ENCODE measurements at places on chromosomes 1 and 21.

DNA sequence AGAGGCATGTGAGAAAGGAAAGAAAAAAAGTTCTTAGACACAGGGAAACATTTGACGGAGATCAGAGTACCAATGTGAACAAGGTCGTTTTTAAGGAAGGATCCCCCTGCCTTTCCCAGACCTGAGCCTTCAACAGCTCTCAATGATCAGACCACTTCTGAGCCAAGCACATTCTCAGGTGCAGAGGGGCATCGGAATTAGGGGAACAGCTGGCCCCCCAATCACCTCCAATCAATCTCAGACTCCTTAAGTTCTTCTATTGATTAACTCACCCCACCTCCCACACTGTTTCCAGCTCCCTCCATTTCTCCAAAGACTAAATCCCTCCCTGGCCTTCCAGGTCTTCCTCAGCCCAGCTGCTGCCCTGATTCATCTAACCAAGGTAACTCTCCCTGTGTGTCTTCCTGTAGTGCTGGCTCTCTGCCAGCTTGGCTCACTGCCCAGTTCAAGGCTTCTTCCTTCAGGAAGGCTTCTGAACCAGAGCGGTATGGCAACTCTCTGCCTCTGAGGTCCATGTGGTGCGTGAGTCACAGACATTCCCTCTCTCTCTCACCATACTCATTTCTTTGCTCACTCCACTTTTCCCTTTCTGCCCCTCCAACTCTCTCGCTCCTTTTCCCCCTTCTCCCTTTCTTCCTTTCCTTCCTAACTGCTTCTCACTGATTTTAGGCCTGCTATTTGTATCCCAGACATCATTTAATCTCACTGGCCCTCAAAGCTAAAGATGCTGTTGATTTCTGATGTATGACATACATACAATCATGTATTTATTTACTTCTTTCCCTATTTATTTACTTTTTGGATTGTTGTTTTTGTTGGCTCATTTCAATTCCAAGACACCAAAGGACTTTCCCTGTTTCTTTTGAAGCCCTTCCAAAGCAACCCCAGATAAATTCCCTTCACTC lies 18.1 kb downstream of the CFAP45 start:
- DNase-seq: no peak

DNA sequence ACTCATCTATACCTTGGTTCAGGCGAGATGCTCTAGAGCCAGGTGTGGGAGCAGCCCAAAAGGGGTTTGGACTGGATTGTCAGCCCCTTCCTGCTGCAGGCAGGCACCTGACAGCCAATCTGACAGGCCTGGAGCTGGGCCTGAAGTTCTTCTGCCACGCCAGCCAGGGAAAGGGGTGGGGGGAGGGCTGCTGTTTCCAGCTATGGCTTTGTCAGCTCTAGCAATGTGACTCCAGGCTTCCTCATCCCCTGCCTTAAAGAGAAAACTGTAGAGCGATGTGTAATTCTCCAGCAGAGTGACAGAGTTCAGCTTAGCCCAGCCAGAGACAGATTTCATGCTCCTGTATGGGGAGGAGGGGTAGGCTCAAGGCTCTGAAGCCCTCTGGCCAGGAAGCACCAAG lies 30.3 kb downstream of the WNT4 start:
- DNase-seq: no peak

DNA sequence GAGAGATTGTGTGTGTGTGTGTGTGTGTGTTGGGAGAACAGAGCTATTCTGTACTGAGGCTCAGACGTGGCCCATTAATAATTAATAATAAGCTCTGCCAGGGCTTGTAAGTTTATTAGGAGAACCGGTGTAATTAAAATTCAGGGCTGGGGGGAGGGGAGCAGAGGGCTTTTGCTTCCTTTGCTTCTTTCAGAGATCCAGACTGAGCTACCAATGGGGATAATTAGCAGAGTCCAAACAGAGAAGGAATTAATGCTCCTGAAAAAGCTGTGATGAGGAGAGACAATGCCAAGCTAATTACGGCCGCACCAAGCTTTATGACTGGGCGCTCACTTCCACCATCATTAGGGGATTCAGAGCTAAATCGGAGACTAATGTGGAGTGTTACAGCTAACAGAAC lies 4.5 kb downstream of the SYT6 start:
- DNase-seq: no peak

- no peak for DNase-seq
Observed at GRCh38 chr1:225544263-225544662, 108.7 kb downstream of the ENAH start.

DNA sequence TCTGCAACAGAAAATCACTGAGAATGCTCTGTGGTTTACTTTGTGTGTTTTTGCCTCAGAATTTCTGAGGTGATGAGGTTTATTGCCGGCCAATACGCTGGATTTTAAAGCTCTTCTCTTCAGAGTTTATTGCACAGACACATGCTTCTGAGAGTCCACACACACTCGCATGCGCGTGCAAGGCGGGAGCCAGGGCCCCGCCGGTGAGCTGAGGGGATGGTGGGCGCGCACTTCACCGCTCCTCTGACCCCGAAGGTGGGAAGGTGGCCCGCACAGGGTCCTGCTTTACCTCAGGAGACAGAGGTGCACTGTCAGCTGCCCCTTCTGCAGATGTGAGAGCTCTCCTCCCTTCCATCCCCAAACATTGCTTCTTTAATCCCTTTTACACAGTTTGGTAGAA lies 158.4 kb upstream of the MAGI3 start:
- no peak for DNase-seq

GRCh38 chr1:175207971-175208370 lies 15.4 kb upstream of the KIAA0040 start:
- no peak for DNase-seq

DNA sequence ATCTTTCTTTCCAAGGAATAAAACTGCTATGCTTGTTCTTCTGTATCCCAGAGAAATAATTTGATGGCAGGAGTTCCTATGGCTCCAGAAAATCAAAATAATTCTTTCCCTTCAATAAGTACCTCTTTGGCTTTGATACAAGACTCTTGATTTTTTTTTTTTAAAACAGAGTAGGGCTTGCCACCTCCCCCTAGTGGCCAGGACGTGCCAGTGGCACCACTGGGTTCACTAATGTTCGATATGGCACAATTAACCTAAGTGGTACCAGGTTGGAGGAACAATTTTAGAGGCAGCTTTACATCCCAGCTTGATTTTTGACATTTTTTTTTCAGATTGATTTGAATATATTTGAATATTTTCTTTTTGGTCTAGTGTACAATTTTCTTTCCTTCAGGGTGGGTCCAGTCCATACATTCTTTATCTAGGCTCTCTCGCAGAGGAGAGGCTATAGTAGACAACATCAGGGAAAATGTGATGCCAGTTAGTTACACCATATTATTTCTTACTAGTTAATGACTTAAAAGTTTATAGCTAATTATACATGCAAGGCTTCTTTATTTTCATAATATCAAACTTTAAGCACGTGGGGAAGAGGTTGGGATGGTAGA lies 330.9 kb downstream of the S1PR1 start:
- DNase-seq: peak; percentile 17

GRCh38 chr1:115679141-115679611 lies 37.4 kb downstream of the VANGL1 start:
- no peak for DNase-seq

- DNase-seq: no peak
Observed at GRCh38 chr1:183234660-183235476, 48.8 kb downstream of the LAMC2 start.

DNA sequence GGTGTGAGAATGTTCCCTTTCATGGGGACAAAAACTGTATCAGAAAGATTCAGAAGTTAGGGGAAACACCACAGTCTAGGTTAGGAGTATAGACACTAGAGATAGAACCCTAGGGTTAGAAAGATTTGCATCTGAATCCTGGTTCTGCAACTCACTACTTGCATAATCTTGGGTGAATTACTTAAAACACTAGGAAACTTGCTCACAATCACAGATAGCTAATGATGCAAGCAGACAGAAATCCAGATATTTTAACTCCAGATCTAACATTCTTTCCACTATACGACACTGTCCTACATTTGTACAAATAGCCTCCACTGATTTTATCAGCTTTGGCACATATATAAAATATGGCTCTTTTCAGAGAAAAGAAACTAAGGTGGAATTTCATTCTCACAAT lies 30.8 kb upstream of the GLIS1 start:
- no peak for DNase-seq

DNA sequence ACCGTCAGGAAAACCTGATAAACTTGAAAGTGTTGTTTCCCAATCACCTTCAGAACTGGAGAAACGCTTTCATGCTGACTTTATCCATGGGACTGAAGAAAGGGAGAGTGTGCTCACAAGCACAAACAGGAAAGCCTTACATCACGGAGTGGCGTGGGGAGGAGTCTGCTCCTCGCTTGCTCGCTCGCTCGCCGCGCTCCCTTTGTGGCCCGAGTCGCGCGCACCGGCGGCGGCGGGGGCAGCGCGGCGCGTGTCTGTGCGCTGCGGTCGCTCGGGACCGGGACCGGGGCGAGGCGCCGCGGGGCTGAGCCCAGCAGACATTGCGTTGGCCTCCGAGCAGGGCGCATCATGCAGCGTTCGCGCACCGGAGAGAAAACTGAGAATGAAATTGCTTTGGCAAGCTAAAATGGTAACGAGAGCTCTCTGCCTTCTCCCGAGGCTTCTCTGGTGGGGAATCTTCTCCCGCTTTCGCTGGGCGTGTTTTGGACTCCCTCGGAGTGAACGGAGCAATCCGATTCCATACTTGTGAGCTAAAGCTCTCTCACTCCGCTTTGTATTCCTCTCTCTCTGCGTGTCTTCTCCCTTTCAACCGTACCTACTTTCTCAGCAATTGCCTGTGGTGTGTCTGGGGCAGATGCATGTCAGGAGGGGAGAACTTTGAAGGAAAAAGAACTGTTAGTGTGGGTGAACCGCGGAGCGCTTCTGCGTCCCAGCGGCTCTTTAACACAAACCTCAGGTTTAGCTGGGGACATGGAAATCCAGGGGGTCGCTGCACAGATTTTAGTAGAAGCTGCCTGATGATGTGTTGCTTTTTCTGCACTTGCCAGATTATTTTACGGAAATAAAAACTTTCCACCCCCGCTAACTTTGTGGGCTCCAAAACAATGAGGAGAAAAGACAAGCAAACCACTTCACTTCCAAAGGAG lies at the start of gene RGL1:
Gene RGL1, plus strand, starts transcription at position 205 of the 926 bp plus-strand sequence. Its CDS starts 178 bp downstream, at position 383.
- DNase-seq: no peak

- no peak for DNase-seq
Observed at GRCh38 chr1:197234581-197234980, 33.5 kb upstream of the CRB1 start.

DNA sequence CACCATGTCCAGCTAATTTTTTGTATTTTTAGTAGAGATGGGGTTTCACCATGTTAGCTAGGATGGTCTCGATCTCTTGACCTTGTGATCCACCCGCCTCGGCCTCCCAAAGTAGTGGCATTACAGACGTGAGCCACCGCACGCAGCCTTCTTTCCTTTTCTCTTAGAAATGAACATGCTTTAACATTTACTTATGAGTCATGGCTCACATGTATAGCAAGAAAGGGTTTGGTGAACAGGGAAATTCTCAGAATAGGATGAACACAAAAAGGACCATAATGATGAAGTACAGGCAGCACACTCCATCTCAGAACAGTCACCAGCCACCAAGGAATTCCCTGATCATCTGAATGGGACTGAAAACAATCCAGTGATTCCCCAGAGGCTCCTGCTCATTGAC lies 9.4 kb upstream of the VAMP4 start:
- DNase-seq: no peak

DNA sequence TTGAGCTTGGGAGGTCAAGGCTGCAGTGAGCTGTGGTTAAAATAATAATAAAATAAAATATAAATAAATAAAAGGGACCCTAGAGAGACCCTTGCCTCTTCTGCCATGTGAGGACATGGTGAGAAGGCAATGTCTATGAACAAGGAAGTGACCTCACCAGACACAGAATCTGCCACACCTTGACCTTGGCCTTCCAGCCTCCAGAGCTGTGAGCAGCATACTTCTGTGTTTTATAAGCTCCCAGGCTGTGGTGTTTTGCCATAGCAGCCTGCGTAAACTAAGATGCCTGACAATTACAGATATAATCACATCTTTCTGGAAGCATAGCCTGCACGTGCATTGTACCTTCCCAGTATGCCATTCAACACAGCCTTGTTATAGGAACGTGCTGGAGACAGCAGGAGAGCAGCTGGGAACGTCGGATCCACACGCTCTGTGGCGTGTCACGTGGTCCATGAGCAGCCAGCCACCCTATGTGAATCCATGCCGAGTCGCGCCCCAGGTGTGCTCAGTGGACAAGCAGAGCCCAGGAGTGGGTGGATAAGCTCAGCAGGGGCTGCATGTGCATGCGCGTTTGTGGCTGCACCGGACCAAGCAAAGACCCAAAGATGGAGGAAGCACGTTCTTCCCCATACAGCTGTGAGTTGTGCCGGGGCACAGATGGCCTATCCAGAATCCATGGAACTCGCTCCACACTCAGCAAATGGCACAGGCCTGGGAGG lies 17.8 kb downstream of the WNT9A start:
- no peak for DNase-seq

- no peak for DNase-seq
Observed at GRCh38 chr1:215835951-215836350, 268.8 kb downstream of the KCTD3 start.

- DNase-seq: no peak
Observed at GRCh38 chr1:2200308-2200943, 5.9 kb upstream of the FAAP20 start.

DNA sequence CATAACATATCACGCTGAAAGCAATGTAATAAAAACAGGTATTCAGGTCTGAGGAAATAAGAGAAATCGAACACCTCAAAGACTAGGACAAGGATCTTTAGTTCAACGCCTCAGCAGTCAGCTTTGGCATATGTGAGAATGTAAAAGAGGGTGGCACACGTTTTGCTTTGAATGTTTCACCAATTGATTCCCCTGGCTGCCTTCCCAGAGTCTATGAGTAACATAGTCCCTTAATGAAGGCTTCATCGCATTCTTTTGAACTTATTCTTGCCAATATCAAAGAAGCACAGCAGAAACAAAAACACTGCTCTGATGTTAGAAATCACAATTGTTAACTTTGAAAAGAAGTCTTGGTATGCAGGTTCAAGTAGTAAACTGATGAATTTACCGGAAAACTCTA lies 764.8 kb downstream of the ADGRL2 start:
- DNase-seq: no peak

DNA sequence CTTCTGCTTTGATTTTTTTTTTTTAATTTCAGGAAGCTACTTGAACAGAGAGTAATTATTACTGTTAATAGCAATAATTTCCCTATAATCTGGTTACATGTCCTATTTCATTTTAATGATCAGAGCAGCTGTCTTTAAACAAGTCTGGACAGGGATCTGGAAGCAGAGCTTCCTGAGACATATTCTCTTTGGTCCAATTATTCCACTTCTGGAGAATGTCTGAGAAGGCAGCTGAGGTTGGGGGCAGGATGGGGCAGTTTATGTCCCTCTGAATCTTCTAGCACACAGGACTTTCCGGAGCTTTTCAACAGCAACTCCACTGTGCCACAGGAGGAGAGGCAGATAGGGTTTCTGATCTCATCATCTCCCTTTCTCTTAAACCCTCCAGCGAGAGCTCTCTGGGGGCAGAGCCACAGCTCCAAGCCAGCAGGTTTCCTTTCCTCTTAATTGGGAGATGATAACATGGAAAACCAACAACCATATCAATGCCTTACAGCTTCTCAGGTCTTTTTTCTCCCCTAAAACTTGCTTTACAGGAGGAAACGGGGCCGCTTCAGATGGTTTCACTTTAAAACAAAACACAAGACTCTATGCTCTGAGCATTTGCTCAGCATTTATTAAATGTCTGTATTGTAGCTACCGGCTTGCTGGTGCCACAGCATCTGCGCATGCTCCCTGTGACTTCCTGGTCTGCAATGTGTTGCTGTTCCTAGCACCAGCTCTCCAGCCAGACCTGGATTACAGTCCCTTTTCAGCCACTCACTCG lies 425.7 kb upstream of the USP24 start:
- no peak for DNase-seq

- no peak for DNase-seq
Observed at GRCh38 chr1:14811573-14811972, 213.1 kb downstream of the KAZN start.
